ENCODE measurements at places on chromosomes 6 and 20.

- DNase-seq: no peak
Measured at GRCh38 chr6:27040244-27041042, 207.1 kb upstream of the PRSS16 start.

GRCh38 chr6:135586388-135586787 lies 88.8 kb upstream of the AHI1 start:
- no peak for DNase-seq

- no peak for DNase-seq
Measured at GRCh38 chr6:148700741-148701311, 46.0 kb upstream of the UST start.

- DNase-seq: no peak
Measured at GRCh38 chr6:99512033-99512432, 3.2 kb downstream of the USP45 start.

GRCh38 chr6:105539911-105540310 lies 137.0 kb upstream of the PREP start:
- no peak for DNase-seq

Data from memory B cell (primary cell).